ENCODE measurements at places on chromosomes 11 and 22. TPM values are rescaled to one million over a fixed set of nuclear protein-coding genes. Genes with fewer than 3 reads are reported as not detected.

CHRM1 gene
- total RNA-seq, result not detected

CRYAB gene
- 5.0 TPM for total RNA-seq

IGLL1 gene
- total RNA-seq, result not detected

SPON1 gene
- total RNA-seq, result 0.47 TPM

PLA2G6 gene
- total RNA-seq, result 4.7 TPM

KLHDC7B gene
- total RNA-seq, result not detected

BBOX1 gene
- total RNA-seq, result not detected
